A375 (cell line): ENCODE measurements at places on chromosomes 5 and 9. TPM values are rescaled to one million over a fixed set of nuclear protein-coding genes. Genes with fewer than 3 reads are reported as not detected.

Gene SUSD3
- total RNA-seq = 0.41 and 0.72 TPM in 2 replicates

Gene ASS1
- 8.7 and 9.4 TPM in 2 replicates for total RNA-seq

Gene ARID3C
- total RNA-seq = 0.11 TPM in 1 of 2 replicates, not detected in the other

Gene SELENOP
- total RNA-seq = 0.49 TPM in 1 of 2 replicates, not detected in the other

Gene SCGB3A1
- total RNA-seq = not detected in 2 replicates

Gene TNFSF8
- total RNA-seq = not detected in 2 replicates

Gene ACTBL2
- 0.26 and 0.56 TPM in 2 replicates for total RNA-seq

Gene SEC24A
- total RNA-seq = 9.5 and 10.8 TPM in 2 replicates

Gene LCP2
- total RNA-seq = 0.05 and 1.1 TPM in 2 replicates

Gene IFNA5
- not detected in 2 replicates for total RNA-seq

Gene NANS
- total RNA-seq = 128 and 139 TPM in 2 replicates

Gene TMEM245
- 17.6 and 19.0 TPM in 2 replicates for total RNA-seq

Gene PDLIM7
- 162 and 184 TPM in 2 replicates for total RNA-seq

Gene FIBCD1
- 1.1 and 6.1 TPM in 2 replicates for total RNA-seq

Gene NR2F1
- 8.7 and 9.3 TPM in 2 replicates for total RNA-seq

Gene PCDHA1
- 2.1 and 2.5 TPM in 2 replicates for total RNA-seq

Gene FRMD3
- total RNA-seq = 6.4 and 8.4 TPM in 2 replicates

Gene AHRR
- total RNA-seq = 23.2 and 29.2 TPM in 2 replicates

Gene TMEM252
- total RNA-seq = not detected in 2 replicates

Gene RLN1
- total RNA-seq = 0.21 TPM in 1 of 2 replicates, not detected in the other

Gene ZNF608
- total RNA-seq = 18.5 and 23.3 TPM in 2 replicates

Gene PBX3
- total RNA-seq = 43.5 and 48.5 TPM in 2 replicates

Gene TPRN
- total RNA-seq = 14.6 and 16.1 TPM in 2 replicates

Gene C5orf47
- not detected in 2 replicates for total RNA-seq

Gene LTC4S
- total RNA-seq = 1.2 TPM in 1 of 2 replicates, not detected in the other

Gene MTMR12
- total RNA-seq = 13.1 and 14.9 TPM in 2 replicates

Gene COL15A1
- 0.60 and 1.1 TPM in 2 replicates for total RNA-seq

Gene IL3
- total RNA-seq = not detected in 2 replicates

Gene DPH7
- total RNA-seq = 41.4 and 46.1 TPM in 2 replicates

Gene TAF1L
- total RNA-seq = 0.04 TPM in 1 of 2 replicates, not detected in the other

Gene RANBP17
- 4.5 and 12.4 TPM in 2 replicates for total RNA-seq

Gene NRG2
- 8.5 and 8.9 TPM in 2 replicates for total RNA-seq
